ENCODE measurements at places on chromosomes 12 and 14.

DNA sequence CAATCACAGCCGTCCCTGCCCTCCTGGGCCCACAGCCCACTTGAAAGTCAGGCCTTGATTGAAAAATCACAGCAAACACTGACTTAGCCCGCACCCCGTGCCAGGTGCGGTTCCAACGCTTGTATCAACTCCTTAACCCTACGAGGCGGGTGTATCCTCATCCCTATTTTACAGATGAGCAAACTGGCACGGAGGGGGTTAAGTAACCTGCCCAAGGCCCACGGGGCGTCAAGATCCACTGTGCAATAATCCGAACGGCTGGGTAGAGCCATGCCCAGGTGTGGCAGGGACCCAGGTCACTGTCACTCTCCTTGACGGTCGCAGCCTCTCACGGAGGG is 583 bp downstream of the DNAH10 start:
- peak; percentile 8 for DNase-seq

- no peak for DNase-seq
Measured at GRCh38 chr14:88289234-88289633, 33.8 kb downstream of the KCNK10 start.

DNA sequence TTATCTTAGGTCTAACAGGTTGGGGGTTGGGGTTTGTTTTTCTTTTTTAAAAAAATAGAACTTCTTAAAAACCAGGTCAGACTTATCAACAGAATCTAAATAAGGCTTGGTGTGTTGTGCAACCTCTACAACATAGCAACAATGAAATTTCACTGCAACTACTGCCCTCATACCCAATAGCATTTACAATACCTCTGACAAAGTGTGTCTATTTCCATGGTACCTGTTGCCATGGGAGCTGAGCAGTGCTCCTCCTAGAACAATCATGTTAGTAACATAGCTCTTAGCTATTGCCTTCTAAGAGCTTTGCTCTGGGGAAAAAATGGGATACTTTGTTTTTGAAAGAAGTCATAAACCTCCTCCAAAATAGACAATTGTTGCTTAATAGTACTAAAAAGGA is 103.3 kb upstream of the CCDC175 start:
- DNase-seq: peak; percentile 64

DNA sequence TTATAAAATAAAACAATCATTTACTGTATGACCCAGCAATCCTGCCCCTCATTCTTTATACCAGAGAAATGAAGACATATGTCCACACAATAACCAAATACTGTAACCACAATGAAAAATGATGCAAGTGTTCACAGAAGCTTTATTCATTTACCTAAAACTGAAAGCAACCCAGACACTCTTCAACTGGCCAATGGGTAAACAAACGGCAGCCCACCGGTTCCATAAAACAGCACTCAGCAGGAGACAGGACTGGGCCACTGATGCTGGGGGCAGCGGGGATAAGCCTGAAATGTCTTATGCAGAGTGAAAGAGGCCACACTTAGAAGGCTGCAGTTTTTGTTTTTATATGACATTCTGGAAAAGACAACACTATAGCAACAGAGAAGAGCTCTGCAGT is 15.1 kb downstream of the DDX51 start:
- no peak for DNase-seq

GRCh38 chr12:66118240-66118891 is 12.2 kb downstream of the LLPH start:
- DNase-seq: no peak

- DNase-seq: no peak
Measured at GRCh38 chr14:68172627-68173026, 353.0 kb downstream of the RAD51B start.

GRCh38 chr12:54975272-54975671 is 9.3 kb downstream of the TESPA1 start:
- no peak for DNase-seq

DNA sequence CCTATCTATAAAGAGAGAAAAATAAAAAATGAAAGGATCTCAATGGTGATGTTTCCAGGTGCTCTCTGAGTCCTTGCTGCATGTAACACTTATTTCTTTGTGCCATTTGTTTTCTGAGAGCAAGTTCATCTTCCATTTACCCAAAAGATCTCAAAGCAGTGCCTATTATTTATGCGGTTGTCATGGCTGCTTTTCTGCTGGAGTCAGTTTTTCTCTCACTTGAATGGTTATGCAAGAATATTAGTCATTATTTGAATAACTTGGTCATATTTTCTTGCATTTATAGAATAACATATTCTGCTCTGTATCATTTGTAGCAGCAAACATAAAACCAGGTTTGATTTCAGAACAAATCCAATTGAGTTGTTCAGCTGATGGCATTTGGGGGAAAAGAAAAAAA is 141.8 kb upstream of the G2E3 start:
- DNase-seq: no peak

DNA sequence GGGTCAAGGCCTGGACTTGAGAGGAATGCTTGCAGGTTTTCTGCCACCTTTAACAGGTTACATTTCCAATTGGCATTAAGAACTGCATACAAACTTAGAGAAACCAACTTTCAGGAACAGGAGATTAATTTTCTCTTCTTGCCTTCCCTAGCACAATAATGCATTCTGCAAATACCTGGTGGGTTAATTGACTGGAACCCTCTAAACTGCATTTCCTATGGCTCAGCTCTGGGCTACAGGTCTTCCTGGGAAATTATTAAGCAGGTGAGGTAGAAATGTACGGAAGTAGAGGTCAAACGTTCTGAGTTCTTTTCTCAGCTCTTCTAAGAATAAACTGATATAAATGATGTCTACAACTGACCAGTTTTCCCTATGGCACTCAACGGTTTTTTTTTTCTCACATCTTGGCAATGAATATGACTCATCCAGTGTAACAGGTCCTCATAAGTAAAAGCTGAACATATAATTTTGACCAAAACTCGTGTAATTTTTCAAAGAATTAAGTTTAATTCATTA is 144.9 kb upstream of the PELI2 start:
- no peak for DNase-seq

- DNase-seq: no peak
Measured at GRCh38 chr14:81605660-81606059, 72.0 kb upstream of the SEL1L start.

DNA sequence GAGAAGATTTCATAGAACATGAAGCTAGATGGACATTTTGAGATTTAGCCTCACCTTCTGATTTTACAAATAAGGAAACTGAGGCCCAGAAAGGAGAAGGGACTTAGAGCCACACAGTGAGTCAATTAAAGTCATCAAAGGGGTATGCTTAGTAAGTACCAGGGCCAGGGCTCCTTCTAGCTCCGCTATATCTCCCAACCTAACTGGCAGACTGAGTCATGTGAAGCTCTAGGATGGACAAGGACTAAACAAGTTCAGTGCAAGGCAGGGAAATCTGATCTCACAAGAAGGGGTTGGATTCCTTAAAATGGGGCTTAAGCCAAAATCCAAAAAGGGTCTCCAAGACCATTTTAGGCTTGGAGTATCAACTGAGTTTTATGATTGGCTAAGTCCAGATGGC is 215.8 kb downstream of the PHLDA1 start:
- DNase-seq: no peak

- no peak for DNase-seq
Measured at GRCh38 chr12:11859705-11860425, 210.4 kb downstream of the ETV6 start.

- no peak for DNase-seq
Measured at GRCh38 chr14:97005934-97006333, 208.8 kb downstream of the VRK1 start.

DNA sequence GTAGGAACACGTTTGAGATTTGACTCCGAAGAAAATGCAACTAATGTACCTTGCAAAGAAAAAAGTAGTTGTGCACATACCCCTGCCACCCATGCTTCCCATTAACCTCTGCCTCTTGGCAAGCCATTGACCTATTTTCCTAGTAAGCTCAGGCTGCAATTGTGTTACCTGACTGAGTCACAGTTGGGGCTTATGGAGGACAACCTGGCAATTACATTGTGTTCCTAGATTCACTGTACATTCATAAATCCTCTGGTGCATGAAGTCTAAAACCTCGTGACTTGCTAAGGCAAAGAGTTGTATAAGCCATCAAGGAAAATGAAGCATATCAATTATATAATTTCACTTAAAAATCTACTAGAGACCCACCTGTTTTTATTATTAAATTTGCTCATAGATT is 62.0 kb upstream of the DUSP6 start:
- DNase-seq: no peak

DNA sequence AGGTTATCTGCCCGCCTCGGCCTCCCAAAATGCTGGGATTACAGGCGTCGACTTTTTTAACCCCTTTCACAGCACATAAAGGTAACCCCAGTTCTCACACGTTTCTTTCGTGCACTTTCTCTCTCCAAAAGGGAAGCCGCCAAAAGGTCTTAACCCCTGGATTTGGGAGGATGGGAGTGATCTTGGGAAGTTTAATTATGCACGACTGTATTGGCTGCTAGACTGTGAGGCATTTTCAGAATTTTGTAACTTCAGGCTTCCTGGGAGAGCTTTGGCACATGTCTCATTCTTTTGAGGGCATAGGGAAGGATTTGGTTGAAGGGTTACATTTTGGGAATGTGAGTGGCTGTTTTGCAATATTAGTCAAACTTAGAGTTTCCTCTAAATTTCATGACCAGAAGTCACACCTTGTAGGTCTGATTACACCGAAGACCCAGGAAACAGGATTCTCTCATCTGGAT is 1.4 kb upstream of the SMARCC2 start:
- DNase-seq: no peak

DNA sequence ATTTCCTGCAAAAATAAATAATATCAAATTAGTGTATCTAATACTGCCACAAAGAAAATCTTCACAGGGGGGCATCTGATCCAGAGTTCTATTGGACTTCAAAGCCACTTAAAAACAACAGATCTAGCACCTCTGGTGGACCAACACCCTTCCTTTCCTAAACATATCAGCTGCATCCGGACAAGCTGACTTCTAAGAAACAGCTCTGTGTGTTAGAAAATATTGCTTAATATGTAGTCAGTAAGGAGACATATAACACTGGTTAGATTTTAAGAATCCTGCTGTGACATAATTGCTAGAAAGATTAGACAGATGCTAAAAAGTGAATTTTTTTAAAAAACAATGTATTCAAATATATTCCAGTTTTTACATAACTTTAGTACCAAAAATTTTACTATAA is 61.1 kb upstream of the PTPRB start:
- no peak for DNase-seq

- no peak for DNase-seq
Measured at GRCh38 chr12:57571926-57572762, 18.8 kb upstream of the PIP4K2C start.

- DNase-seq: no peak
Measured at GRCh38 chr14:36086629-36087395, 89.7 kb downstream of the PTCSC3 start.

- DNase-seq: no peak
Measured at GRCh38 chr12:17383321-17383720, 706.7 kb downstream of the RERGL start.

- no peak for DNase-seq
Measured at GRCh38 chr12:65495233-65495632, 216.8 kb downstream of the MSRB3 start.

- DNase-seq: no peak
Measured at GRCh38 chr12:5742258-5742657, 202.8 kb downstream of the ANO2 start.

- DNase-seq: no peak
Measured at GRCh38 chr12:75865315-75865714, 166.3 kb downstream of the PHLDA1 start.

DNA sequence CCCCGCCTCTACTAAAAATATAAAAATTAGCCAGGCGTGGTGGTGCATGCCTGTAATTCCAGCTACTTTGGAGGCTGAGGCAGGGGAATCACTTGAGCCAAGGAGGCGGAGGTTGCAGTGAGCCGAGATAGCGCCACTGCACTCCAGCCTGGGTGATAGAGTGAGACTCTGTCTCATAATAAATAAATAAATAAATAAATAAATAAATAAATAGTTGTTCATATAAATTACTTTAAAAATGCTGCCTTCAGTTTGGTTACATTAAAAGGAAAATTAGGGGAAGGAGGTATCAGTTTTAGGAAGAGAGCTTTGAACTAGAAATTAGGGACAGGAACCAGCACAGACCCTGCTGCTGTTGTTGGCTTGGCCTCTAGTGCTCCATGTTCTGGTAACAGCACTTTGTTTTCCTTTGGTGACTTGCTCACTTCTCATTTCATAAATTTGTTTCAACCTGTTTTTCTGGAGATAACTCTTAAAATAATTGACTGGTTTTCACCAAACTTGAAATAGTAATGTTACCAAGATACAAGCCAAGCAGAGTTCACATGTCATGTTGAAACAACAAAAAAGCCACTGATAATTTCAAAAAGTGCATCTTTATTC is 22.9 kb upstream of the PTPRB start:
- no peak for DNase-seq

GRCh38 chr12:122870867-122871664 is 24.9 kb downstream of the VPS37B start:
- no peak for DNase-seq

DNA sequence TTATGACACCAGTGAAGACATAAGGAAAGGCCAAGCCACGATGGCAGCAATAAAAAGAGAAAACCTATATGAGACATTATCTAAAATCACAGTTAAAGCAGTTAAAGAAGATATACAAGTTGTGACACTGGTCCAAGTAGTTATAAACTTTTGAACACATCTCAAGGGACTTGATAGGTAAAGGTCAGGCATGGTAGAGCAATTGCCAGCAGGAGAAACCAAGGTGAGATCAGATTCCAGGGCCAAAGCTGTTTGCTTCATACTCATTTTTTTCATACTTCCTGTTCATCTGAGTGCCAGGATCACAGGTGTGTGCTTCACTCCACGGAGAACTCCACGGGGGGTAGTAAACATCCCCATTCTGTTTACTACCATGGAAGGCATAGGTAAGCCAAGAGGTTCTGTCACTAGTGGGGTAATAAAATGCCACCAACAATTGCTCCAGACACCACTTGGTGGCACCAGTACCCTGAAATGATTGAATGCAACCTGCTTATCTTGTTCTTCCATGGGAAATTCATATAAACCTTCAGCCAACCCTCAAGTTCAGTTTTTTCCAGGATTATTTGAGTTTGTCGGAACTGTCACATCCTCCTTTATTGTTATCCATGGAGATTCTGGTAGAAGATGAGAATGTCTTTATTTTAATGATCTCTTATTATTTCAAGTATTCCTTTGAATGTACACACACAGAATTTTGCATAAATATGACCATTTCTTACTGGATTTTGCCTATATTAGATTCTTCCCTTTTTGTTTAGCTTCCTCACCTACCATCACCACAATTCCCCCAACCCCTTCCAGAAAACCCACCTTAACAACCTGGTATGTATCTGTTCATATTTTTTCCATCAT is 59.2 kb upstream of the TSPAN8 start:
- DNase-seq: peak; percentile 67

- DNase-seq: no peak
Measured at GRCh38 chr12:3557116-3557697, 66.2 kb downstream of the PRMT8 start.

- DNase-seq: no peak
Measured at GRCh38 chr12:92621833-92622232, 81.0 kb upstream of the PLEKHG7 start.

- DNase-seq: peak; percentile 27
Measured at GRCh38 chr12:2251526-2252209, 198.9 kb downstream of the CACNA1C start.
